ENCODE measurements at places on chromosomes 6 and 20. TPM values are rescaled to one million over a fixed set of nuclear protein-coding genes. Genes with fewer than 3 reads are reported as not detected.

DNA sequence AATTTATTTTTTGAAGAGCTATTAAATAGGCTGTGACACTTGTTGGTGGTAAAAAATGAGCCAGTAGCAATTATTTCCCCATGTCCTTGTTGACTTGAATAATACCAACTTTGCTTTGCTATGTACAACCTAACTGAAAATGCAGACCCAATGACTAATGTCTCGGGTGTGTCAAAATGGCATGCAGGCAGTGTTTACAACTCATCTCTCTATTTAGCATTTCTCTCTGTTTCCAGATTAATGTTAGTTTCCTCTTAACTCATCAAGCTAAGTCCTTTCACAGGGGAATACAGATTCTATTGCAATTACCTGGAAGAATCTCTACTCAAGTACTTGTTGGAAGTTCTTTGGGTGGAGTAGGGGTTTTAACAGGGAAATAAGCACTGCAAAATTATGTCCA is 504.4 kb downstream of the BCKDHB start:
- no peaks in the 10 kb centered on the region for H3K36me3 ChIP-seq
- DNase-seq = no peak
- no peak overlapping the region for H3K4me3 ChIP-seq
- H3K4me1 ChIP-seq = no peaks in the 10 kb centered on the region

The QRSL1 gene
- total RNA-seq = 12.2 TPM

The OR2H1 gene
- total RNA-seq = not detected

DNA sequence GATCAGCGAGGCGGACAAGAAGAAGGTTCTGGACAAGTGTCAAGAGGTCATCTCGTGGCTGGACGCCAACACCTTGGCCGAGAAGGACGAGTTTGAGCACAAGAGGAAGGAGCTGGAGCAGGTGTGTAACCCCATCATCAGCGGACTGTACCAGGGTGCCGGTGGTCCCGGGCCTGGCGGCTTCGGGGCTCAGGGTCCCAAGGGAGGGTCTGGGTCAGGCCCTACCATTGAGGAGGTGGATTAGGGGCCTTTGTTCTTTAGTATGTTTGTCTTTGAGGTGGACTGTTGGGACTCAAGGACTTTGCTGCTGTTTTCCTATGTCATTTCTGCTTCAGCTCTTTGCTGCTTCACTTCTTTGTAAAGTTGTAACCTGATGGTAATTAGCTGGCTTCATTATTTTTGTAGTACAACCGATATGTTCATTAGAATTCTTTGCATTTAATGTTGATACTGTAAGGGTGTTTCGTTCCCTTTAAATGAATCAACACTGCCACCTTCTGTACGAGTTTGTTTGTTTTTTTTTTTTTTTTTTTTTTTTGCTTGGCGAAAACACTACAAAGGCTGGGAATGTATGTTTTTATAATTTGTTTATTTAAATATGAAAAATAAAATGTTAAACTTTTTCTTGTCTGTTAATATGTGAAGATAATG is 2.2 kb downstream of the HSPA1B start:
- H3K36me3 ChIP-seq = peaks cover 22% of the 10 kb centered on the region
- no peak for DNase-seq
- peak overlapping the region; percentile 94 for H3K4me3 ChIP-seq
- H3K27me3 ChIP-seq = no peaks in the 10 kb centered on the region

DNA sequence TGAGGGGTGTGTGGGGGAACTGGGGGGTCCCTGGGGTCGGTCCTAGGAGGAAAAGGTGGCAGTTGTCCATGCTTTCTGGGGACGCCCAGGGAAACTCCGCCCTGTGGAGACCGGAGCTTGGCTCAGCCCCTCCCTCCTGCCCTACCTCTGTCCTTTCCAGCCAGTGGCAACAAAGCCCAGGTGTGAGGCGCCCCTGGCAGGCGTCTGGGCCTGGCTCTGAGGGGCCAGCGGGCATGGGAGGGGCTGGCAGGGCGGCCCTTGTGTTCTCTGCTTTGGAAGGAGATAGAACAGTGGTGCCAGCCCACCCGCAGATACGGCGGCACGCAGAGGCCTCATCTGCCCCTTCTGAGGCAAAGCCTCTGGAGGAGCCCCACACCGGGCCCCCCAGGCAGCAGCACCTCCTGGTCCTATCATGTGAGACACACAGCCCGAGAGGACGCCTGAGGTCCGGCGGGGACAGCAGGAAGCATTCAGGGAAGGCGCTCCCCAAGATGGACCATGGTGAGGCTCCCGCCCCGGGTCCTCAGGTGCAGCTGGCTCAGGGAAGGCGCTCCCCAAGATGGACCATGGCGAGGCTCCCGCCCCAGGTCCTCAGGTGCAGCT is 47.9 kb downstream of the YTHDF1 start:
- H3K27me3 ChIP-seq = peaks cover 10% of the 10 kb centered on the region
- DNase-seq = no peak
- no peaks in the 10 kb centered on the region for H3K4me1 ChIP-seq
- H3K36me3 ChIP-seq = no peaks in the 10 kb centered on the region

GRCh38 chr6:14321992-14322772 is 204.6 kb downstream of the CD83 start:
- H3K4me3 ChIP-seq = no peak overlapping the region
- no peak for DNase-seq
- no peak overlapping the region for H3K27ac ChIP-seq
- no peaks in the 10 kb centered on the region for H3K27me3 ChIP-seq

GRCh38 chr6:160360955-160361354 is 12.8 kb downstream of the SLC22A3 start:
- H3K27ac ChIP-seq = no peak overlapping the region
- H3K27me3 ChIP-seq = peaks cover 7% of the 10 kb centered on the region
- H3K36me3 ChIP-seq = no peaks in the 10 kb centered on the region
- DNase-seq = no peak

The JAG1 gene
- 0.15 TPM for total RNA-seq

The UST gene
- total RNA-seq = 0.93 TPM

- no peaks in the 10 kb centered on the region for H3K27me3 ChIP-seq
Observed at GRCh38 chr6:101011186-101011585, 130.1 kb upstream of the ASCC3 start.
